ENCODE measurements at places on chromosomes 1 and 21.

DNA sequence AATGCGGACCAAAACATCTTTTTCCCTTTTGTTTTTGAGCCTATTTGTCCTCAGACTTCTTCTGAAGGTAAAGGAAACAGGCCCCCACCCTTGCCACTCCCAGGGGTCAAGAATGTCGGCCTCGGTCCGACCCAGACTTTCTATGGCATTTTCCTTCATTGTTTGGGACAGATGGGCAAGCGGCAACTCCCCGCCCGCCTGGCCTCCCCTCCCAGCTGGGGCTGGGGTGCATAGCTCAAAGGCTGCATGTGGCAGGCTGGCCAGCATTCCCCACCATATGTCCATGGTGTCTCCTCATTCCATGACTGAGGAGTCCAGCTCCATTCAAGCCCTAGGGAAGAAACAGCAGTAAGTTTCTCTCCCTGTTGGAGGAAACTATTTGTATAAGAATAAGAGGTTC is 29.4 kb upstream of the TSPEAR start:
- DNase-seq, result no peak

DNA sequence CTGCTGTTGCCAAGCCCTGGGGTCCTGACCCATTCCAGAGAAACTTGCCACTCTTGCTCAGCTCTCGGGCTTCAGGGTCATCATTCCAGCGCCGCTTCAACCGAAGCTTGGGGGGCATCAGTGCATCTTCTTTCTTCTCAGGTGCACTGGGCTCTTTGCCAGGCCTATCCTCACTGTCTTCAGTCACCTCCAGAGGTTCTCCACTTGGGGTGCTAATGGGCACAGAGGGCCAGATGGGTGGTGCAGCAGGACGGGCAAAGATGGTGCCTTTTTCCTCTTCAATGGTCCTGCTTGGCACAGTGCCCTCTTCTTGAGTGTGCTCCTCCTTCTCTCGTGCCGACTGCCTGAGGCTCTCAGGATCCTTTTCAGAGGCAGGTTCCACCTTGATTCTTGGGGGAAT is 13.3 kb downstream of the ETV3 start:
- DNase-seq, result no peak

GRCh38 chr1:92756537-92756936 is 28.4 kb downstream of the EVI5 start:
- DNase-seq, result no peak

DNA sequence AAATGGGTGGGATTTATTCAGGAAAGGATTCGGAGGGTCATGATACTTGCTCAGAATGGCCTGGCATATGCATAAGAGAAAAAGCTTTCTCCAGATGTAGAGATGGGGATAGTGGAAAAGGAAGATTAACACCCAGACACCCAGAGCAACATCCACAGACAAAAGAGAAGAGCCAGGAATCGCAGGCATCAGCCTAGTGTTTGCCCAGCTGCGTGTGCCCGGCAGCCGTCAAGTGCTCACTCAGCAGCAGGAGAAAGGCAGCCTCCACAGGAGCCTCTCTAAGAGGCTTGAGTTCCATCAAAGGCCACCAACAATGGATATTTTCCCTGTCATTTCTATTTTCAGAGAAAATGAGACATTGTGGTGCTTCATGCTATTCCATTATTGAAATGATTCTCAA is 54.7 kb downstream of the NTPCR start:
- DNase-seq, result no peak

- peak; percentile 34 for DNase-seq
Measured at GRCh38 chr1:16073490-16074119, at the start of gene FAM131C. Gene FAM131C (minus strand): TSS chr1:16073651. CDS start chr1:16073442, 209 bp downstream.

DNA sequence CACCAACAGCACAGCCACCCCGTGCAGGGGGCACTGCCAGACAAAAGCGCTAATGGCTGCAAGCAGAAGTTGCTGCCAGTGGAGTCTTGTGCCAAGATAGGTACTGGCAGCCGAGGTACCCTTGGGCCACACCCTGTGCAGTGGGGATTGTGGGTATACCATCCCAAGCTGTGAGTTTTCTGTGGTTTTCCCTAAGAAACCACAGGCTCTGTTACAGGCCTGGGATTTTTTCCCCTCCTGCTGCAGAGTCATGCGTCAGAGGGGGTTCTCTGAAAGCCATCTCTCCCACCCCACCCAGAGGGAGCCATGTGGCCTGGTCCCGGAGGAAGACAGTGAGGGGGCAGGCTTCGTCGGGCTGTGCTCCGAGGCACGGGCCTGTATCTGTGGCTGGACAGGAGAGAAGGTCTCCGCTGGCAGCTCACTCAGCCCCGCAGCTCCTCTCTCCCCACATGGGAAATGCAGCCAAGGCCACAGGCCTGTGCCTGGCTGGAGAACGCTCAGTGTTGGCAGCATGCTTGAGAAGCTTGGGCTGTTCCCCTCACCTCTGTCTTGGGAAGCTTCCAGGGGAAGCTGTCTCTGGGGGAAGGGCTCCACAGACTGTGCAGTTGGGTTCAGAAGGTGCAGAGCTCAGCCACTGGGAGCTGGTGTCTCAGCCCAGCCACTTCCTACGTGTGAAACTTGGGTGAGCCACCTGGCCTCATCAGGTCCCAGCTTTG is 42.5 kb downstream of the NEK2 start:
- no peak for DNase-seq

- no peak for DNase-seq
Measured at GRCh38 chr1:38587766-38588165, 271.8 kb downstream of the RRAGC start.

GRCh38 chr21:41727784-41728763 is 38.8 kb downstream of the RIPK4 start:
- DNase-seq, result no peak

DNA sequence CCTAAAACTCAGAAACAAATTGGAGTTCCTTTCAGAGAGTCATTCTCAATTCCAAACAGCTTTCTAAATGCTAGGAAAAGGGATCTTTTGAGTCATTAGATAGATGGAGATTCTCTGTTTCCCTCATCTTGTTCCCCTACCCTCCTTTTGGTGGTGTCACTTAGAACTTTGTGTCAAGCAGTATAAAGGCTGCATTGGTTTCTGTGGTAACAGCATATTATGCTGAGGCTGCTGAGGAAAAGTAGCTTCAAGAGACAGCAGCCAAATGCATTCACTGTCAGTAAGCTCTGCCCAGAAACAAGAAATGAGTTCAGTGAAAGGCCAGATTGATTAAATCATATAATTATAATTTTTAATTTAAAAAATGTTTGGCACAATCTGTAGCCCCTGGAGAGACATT is 144.1 kb downstream of the LRRC40 start:
- peak; percentile 8 for DNase-seq

- DNase-seq, result no peak
Measured at GRCh38 chr1:118081387-118081786, 103.6 kb downstream of the SPAG17 start.

DNA sequence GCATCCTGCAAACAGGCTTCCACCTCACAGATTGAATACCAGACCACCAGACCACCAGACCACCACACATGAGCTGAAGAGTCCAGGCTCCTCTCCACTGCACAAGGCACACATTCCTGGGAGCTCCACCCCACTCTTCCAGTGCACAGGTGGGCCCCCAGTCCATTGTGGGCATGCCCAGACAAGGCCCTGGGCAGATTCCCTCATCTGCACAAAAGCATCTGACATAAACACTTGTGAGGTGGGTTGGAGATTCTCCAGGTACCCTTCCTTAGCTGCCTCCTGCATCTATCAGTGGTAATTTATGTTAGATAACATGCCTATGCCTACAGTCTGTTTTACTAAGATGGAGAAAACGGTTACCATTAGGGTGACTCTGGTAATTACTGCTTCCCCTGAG is 11.6 kb upstream of the CTBS start:
- DNase-seq, result no peak

DNA sequence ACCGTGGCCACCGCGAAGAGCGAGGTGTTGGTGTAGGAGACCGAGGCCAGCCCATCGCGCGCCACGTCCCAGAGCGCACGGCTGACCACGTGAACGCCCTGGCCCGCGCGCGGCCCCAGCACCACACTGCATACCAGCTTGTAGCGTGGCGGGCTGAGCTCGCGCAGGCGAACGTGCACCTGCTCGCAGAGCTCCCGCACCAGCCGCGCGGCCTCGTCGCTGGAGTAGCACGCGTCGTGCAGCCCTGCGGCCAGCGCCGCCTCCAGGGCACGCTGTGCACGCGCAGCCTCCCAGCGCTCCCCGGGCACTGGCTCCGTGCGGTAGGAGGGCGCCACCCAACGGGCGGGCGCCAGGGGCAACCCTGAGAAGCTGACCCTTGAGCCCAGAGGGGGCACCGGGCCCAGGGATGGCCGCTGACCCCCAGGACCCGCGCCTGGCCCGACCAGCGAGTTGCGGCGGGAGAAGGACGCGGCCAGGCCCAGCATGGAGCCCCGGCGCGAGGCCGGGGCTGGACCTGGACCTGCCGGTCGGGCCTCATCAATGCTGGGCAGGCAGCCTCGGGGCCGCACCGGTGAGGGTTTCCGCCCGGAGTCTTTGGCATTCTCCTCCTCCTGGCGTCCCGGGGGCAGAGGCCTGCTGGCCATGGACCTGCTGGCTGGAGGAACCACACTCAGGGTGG is 987 bp downstream of the DYNLT4 start:
- no peak for DNase-seq

- DNase-seq, result no peak
Measured at GRCh38 chr1:119291611-119292206, 76.9 kb upstream of the HAO2 start.

GRCh38 chr1:2067393-2067792 is 17.2 kb downstream of the PRKCZ start:
- DNase-seq, result no peak

GRCh38 chr1:24556414-24556795 is 518 bp downstream of the NCMAP start:
- DNase-seq, result no peak

DNA sequence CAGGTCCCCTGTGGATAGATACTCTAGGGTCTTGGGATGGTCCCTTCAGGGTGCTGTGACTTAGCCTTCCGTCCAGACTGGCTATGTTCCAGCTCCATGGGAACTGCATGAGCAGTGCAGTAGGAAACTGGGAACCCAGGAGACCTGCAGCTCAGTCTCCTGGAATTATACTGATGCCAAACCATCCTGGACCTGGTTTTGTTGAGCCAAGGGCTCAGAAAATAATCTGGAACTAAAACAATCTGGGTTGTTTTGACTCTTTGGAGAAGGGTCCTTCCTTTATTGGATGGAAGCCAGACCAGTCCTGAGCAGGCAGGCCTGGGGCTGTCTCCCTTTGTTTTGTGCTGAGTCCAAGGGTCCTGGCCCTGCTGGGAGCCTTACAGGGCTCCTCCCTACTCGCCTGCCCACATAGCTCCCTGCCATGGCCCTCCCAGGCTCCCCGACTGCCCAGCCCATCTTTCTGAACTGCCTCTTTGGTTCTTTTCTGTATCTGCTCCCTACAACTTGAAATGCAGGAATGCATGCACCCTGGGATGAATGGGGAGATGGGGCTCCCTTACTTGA is 1.2 kb downstream of the IPO13 start:
- no peak for DNase-seq

DNA sequence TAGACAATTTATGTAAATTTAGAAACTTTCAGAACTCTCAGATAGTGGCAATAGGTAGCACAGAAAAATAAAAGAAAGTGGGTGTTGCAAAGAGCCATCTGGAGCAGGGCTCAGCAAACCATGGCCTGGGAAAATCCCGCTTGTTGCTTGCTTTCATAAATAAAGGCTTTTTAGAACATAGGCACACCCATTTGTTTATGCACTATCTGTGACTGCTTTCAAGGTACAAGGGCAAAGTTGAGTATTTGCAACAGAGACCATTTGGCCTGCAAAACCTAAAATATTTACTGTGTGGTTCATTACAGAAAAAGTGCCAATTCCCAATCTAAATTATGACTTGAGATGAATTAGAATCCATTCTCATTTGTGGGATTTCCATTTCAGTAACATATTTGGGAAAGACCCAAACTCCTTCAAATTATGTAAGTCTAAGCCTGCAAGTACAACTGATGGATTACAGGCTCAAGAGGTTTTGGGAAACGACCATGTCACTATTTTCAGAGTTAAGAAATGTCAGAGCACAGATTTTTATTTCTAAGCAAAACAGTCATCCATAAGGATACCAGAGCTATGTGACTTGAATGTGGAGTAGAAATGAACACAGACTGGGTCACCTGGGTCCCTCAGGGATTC is 43.5 kb upstream of the DPT start:
- no peak for DNase-seq
